SK-MEL-5 (cell line): ENCODE measurements at places on chromosomes 12 and 14.
A peak's percentile ranks its signal among the peaks of the same experiment; 100 is the strongest.

- peak; percentile 90 for DNase-seq
These were observed 170.2 kb downstream of the BCAT1 start for GRCh38 chr12:24778486-24779304.

DNA sequence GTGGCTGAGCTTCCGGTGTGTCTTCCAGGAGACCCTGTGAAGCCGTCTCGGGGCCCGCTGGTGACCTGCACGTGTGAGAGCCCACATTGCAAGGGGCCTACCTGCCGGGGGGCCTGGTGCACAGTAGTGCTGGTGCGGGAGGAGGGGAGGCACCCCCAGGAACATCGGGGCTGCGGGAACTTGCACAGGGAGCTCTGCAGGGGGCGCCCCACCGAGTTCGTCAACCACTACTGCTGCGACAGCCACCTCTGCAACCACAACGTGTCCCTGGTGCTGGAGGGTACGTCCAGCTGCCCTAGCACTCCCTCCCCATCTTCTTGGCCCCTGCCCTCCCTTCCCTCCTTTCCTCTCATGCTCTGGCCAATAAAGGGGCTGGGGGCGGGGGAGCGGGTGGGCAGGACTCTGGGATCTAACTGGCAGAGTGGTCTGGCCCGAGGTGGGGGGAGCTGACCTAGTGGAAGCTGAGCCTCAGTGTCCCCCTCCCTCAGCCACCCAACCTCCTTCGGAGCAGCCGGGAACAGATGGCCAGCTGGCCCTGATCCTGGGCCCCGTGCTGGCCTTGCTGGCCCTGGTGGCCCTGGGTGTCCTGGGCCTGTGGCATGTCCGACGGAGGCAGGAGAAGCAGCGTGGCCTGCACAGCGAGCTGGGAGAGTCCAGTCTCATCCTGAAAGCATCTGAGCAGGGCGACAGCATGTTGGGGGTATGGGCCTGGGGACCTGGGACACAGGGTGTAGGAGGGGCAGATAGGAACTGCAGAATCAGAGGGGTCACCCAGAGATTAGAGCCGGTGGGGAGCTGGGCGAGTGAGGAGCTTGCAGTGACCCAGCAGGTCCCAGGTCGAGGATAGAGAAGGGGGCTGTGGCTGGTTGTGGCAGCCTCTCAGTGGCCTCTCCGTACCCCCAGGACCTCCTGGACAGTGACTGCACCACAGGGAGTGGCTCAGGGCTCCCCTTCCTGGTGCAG lies 6.0 kb downstream of the ACVRL1 start:
- DNase-seq = no peak

DNA sequence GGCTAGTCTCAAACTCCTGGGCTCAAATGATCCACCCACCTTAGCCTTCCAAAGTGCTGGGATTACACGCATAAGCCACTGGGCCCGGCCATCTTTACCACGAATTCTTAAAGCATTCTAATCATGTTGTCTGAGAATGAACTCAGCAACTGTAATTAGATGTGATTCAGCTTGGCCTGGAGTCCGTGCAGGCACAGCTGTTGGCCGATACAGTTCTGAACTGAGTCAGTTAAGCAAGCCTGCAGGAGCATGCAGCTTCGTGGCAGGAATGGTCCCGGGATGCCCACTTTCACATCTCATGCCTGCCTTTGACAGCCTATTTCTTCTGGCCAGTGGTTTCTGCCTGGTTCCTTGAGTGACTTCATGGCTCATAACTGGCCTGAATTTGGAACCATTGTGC lies 194.1 kb downstream of the ANO6 start:
- DNase-seq = no peak

GRCh38 chr12:83386527-83387264 lies 700.0 kb downstream of the TMTC2 start:
- DNase-seq = no peak

DNA sequence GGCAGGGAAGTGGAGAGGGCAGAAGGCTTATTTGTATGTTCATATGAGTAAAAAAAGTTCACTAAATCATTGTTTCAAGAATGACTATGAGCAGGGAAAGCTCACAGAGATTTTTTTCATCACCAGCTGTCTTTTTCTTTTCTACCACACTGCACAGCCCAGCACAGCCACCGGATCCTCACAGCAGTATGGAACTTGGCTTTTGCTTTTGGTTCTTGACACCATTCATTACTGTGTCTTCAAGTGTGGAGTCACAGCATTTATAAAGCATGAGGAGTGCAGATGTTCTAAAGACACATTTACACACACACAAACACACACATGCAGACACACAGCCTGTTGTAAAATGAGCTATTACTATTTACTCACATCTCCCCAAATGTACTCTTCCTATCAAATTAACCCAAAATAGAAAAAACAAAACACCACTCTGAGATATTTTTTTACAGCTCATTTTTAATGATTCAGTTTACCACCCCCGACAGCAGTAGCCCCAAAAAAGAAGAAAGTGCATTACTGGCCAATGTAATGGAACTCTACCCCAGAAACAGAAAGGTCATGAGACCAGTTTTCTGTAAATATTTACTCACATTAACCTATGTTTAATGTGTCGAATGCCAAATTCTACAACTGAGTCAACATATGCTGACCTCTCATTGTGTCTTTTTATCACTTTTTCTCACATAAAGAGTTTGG lies 60.5 kb downstream of the BTG1 start:
- peak; percentile 62 for DNase-seq

DNA sequence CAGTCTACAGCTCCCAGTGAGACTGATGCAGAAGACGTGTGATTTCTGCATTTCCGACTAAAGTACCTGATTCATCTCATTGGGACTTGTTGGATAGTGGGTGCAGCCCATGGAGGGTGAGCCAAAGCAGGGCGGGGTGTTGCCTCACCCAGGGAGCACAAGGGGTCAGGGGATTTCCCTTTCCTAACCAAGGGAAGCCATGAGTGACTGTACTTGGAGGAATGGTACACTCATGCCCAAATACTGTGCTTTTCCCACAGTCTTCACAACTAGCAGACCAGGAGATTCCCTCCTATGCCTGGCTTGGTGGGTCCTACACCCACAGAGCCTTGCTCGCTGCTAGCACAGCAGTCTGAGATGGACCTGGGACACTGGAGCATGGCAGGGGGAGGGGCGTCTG lies 21.0 kb upstream of the ABCC9 start:
- no peak for DNase-seq

GRCh38 chr12:119687406-119687805 lies 19.5 kb downstream of the PRKAB1 start:
- DNase-seq = no peak

DNA sequence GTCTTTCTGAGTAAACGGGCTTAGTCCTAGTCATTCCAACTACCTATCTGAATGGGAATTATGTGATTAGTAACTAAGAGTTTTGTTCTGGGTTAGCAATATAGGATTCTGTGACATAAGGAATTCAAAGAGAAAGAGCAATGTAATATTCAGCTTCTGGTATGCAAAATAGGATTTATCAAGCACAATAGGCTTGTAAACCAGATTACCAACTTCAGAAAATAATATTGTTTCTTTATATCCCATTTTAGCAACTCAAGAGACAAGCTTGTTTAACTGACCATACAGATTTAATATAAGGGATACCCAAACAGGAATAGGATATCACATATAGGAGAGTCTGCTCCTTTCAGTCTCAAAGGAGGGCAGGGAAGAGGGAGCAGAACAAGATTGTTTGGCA lies 240.9 kb downstream of the CEP128 start:
- no peak for DNase-seq

GRCh38 chr14:89507521-89507920 lies 90.5 kb upstream of the FOXN3 start:
- DNase-seq = peak; percentile 3

GRCh38 chr12:9033265-9033887 lies 44.0 kb downstream of the KLRG1 start:
- DNase-seq = no peak

- DNase-seq = no peak
These were observed 74.3 kb upstream of the C14orf132 start for GRCh38 chr14:95964901-95965300.

- DNase-seq = no peak
These were observed 261.4 kb downstream of the TTC8 start for GRCh38 chr14:89085737-89086382.

DNA sequence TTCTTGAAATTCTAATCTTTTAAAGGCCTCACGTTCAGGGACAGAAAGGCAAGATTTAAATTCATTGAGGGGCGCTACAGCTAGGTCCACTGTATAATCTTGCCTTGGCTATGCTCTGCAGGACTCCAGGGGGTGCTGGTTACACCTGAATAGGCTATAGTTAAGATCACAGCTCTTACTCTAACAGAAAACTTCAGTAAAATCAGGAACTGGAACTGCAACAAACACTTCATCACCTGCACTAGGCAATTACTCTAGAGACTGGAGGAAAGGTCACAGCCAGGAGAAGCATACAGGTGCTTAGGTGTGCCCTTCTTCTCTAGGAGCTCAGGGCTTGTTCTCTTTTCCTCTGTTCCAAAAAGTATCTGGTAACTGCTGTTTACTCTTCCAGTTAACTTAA lies 20.9 kb downstream of the SLCO1C1 start:
- no peak for DNase-seq

DNA sequence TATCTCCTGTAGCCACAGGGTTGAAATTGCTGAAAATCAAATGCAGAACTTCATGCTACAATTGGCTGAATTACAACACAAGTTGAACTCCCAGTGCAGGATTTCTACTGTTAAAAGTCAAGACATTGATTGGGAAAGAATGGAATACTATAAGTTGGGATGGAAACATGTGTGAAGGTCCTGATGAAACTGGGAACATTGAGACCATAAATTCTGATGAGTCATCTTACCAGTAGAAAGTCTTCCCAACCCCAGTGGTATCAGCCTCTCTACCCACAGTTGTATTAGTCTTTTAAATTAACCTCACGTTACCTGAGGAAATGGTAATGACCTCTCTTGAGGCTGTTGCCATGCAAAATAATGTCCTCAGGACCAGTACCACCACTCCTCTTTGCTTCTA lies 27.4 kb upstream of the DYRK2 start:
- no peak for DNase-seq

GRCh38 chr12:41334390-41334789 lies 146.3 kb downstream of the PDZRN4 start:
- DNase-seq = no peak
